Vagina (tissue), 2 donors: ENCODE measurements at places on chromosomes 1 and 21. TPM values are rescaled to one million over a fixed set of nuclear protein-coding genes. Genes with fewer than 3 reads are reported as not detected.

DNA sequence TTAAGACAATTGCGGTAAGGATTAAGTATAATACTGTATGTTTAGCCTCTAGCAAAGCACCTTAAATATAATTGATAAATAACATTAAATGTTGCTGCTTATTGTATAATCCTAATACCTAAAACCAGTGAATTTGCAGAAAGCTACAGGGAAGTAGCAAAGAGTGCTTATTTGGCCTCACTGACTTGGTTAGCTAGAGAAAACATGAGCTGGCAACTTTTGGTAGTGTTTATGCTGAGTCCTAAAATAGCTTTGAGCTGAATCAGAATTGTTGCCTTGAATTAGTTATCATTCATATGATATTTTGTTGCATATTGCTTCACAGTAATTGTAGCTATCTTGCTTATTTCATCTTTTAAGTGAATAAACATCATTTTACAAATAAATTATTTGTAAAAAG lies 3.5 kb downstream of the TRIM67 start:
- H3K27me3 ChIP-seq = peaks cover 19% of the 10 kb centered on the region
- no peak overlapping the region for H3K27ac ChIP-seq
- peaks cover 29% of the 10 kb centered on the region for H3K4me1 ChIP-seq
- no peak overlapping the region for H3K4me3 ChIP-seq
- DNase-seq = no peak
- H3K36me3 ChIP-seq = no peaks in the 10 kb centered on the region

The PRAMEF10 gene
- total RNA-seq = not detected

DNA sequence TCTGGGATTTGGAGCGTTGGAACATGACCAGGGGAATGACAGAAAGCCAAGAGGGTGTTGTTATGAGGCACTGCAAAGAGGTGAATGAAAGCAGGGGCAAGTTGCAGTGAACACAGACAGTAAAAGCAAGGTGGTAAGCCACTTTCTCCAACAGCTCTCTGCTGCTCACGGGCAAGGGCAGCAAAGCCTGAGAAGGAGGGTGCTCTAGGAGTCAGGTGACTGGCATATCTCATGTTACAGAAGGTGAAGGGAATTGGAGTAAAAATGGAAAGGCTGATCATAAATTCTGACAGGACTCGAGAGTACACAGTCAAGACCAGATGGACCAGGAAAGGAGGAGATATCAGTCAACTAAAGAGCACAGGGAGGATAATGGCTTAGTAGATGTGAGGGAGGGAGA lies 14.5 kb downstream of the VAV3 start:
- H3K36me3 ChIP-seq = no peaks in the 10 kb centered on the region
- H3K27me3 ChIP-seq = no peaks in the 10 kb centered on the region
- DNase-seq = no peak
- H3K4me3 ChIP-seq = no peak overlapping the region

- H3K4me3 ChIP-seq = no peak overlapping the region
- H3K4me1 ChIP-seq = no peaks in the 10 kb centered on the region
- H3K27ac ChIP-seq = no peak overlapping the region
- DNase-seq = no peak
Measured at GRCh38 chr21:43021756-43022600, 47.6 kb downstream of the PKNOX1 start.

The LAX1 gene
- 0.49 TPM for total RNA-seq

DNA sequence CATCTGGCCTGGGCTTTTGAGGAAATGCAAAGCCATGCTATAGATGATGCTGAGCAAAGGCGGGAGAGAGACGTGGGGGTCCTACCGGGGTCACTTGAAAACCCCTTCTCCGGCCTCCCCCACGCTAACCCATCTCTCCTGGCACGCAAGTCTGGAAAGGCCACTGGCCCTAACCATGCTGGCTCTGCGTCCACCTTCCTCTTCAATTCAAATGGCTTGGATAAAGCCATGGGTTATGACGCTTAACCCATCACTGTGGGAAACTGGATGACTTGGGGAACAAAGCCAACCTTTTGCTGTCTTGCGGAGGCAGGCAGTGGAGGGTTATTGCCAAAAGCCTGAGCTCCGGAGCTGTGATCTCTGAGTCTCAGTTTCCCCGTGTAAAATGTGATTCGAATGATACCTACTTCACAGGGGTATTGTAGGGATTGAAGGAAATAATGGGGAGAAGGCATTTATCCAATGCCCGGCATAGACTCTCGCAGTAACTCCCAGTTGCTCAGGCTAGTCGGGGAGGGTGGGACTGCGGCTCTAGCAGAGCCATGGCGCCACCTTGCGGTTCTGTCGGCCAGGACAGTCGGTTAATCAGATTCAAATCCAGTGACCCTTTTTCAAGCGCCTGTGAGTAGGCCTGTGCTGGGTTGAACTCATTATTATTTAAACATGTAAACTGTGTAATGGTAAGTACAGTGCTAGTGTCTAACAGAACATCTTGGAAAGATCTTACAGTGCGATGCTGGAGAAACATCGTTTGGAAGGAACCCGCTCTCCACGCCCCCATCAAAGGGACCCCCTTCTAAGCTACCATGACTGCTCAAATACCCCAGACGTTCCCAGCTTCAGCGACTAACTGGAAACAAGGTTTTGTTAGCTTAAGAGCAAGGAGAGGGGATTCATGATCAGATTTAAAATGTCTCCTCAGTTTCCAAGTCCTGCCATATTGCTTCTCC lies 20.3 kb downstream of the NEK2 start:
- no peak overlapping the region for H3K4me3 ChIP-seq
- H3K4me1 ChIP-seq = peaks cover 7% of the 10 kb centered on the region
- no peaks in the 10 kb centered on the region for H3K36me3 ChIP-seq
- H3K27me3 ChIP-seq = no peaks in the 10 kb centered on the region

The ALX3 gene
- not detected for total RNA-seq

The LEMD1 gene
- total RNA-seq = not detected

GRCh38 chr1:108199201-108199691 lies 897 bp downstream of the SLC25A24 start:
- H3K4me1 ChIP-seq = peaks cover 19% of the 10 kb centered on the region
- H3K27me3 ChIP-seq = no peaks in the 10 kb centered on the region
- H3K27ac ChIP-seq = peak overlapping the region; percentile 97
- no peak for DNase-seq
- no peaks in the 10 kb centered on the region for H3K36me3 ChIP-seq

GRCh38 chr1:221228594-221228993 lies 349.4 kb downstream of the HLX start:
- H3K4me1 ChIP-seq = peaks cover 9% of the 10 kb centered on the region
- H3K36me3 ChIP-seq = no peaks in the 10 kb centered on the region
- no peak for DNase-seq

- peaks cover 18% of the 10 kb centered on the region for H3K4me1 ChIP-seq
- no peak overlapping the region for H3K4me3 ChIP-seq
- no peaks in the 10 kb centered on the region for H3K36me3 ChIP-seq
- DNase-seq = no peak
- no peak overlapping the region for H3K27ac ChIP-seq
- H3K27me3 ChIP-seq = no peaks in the 10 kb centered on the region
Measured at GRCh38 chr1:9542430-9542829, 3.2 kb downstream of the SLC25A33 start.

- no peak overlapping the region for H3K27ac ChIP-seq
- no peak for DNase-seq
- H3K4me3 ChIP-seq = no peak overlapping the region
- no peaks in the 10 kb centered on the region for H3K27me3 ChIP-seq
- H3K4me1 ChIP-seq = no peaks in the 10 kb centered on the region
Measured at GRCh38 chr1:104592926-104593325, 843.2 kb downstream of the AMY1C start.

DNA sequence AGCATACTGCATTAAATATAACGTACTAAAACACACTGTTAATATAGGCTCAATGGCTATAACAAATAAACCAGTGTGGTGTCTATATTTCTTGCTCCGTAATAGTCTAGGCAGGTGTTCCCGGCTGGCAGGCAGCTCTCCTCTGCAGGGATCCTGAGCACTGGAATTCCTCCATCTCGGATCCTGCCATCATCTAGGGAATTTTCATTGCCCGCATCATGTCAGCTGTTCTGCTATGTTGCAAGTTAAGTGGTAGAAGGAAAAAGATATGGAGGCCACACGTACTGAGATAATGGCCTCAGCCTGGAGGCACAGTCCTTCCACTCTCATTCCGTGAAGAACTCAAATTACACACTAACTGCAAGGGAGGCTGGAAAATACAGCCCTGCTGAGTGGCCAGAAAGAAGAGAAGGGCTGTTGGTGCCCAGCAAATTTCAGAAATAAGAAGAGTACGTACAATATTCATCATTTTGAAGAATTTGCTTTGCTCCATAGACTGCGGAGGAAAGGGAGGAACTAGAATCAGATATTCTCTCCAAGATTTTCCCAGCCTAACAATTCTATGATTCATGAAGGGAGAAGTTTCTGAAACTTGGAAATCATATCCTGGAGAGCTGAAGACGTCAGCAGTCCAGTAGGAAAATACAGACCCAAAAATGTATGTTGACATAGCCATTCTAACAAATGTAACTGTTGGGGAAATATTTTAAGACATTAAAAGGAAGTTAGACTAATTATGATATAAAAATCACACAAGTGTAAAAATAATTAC lies 263.3 kb downstream of the MRPL39 start:
- no peak overlapping the region for H3K27ac ChIP-seq
- H3K36me3 ChIP-seq = no peaks in the 10 kb centered on the region
- no peaks in the 10 kb centered on the region for H3K4me1 ChIP-seq
- H3K4me3 ChIP-seq = no peak overlapping the region
- H3K27me3 ChIP-seq = no peaks in the 10 kb centered on the region

GRCh38 chr1:227174164-227174563 lies 144.1 kb downstream of the CDC42BPA start:
- no peaks in the 10 kb centered on the region for H3K36me3 ChIP-seq
- no peak overlapping the region for H3K4me3 ChIP-seq
- H3K27me3 ChIP-seq = no peaks in the 10 kb centered on the region
- H3K4me1 ChIP-seq = no peaks in the 10 kb centered on the region
- H3K27ac ChIP-seq = no peak overlapping the region

- H3K4me3 ChIP-seq = no peak overlapping the region
- no peaks in the 10 kb centered on the region for H3K36me3 ChIP-seq
- no peak for DNase-seq
- no peaks in the 10 kb centered on the region for H3K27me3 ChIP-seq
- no peaks in the 10 kb centered on the region for H3K4me1 ChIP-seq
- H3K27ac ChIP-seq = no peak overlapping the region
Measured at GRCh38 chr21:19921211-19921610, 1077.0 kb upstream of the NCAM2 start.

- no peak overlapping the region for H3K4me3 ChIP-seq
- no peak for DNase-seq
- H3K36me3 ChIP-seq = no peaks in the 10 kb centered on the region
- H3K27me3 ChIP-seq = no peaks in the 10 kb centered on the region
Measured at GRCh38 chr1:156386949-156387869, 18.2 kb downstream of the RHBG start.

GRCh38 chr21:27567381-27567780 lies 600.5 kb upstream of the ADAMTS5 start:
- no peak overlapping the region for H3K4me3 ChIP-seq
- no peaks in the 10 kb centered on the region for H3K36me3 ChIP-seq
- H3K27ac ChIP-seq = no peak overlapping the region
- no peaks in the 10 kb centered on the region for H3K27me3 ChIP-seq
- H3K4me1 ChIP-seq = no peaks in the 10 kb centered on the region
- DNase-seq = no peak

DNA sequence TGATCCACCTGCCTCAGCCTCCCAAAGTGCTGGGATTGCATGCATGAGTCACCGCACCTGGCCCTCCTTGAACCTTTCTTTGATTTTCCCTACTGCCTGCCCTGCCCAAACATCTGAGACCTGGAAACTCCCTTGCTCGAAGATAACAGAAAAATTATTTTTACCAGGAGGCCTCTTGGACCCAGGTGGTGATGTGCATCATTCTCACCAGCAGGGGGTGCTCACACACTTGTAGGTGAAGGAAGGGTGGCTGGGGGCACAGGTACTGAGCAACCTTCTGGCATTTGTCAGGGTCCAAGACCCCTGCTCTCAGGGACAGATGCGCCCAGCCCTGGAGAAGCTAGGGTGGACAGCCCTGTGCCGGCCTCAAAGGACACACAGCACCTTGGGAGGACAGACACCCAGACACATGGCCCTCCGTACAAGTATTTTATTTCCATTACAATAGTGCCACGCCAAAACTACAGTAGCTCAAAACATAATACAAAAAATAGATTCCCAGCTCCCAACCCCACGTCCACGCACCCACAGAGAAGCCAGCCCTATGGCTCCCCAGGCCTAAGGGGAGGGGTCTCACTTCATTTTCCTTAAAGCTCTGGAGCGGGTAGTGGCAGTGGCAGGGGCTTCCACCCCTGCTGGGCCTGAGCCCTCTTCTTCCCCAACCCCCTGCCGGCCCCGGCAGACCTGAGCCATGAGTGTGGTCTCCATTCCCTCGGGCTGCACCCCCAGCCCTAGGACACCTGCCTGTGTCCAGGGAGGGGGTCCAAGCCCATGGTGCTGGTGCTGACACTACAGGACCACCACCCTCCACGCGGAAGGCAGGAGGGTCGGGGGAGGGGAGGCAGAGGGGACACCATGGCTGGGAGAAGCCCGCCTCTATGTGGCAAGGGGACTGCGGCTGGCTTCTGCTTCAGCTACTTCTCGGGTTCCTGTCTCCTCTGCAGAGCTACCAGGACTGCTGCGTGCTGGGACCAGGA lies 40.4 kb upstream of the EIF4G3 start:
- peaks cover 38% of the 10 kb centered on the region for H3K36me3 ChIP-seq
- no peaks in the 10 kb centered on the region for H3K27me3 ChIP-seq
- DNase-seq = no peak
- no peaks in the 10 kb centered on the region for H3K4me1 ChIP-seq

- H3K4me1 ChIP-seq = peaks cover 8% of the 10 kb centered on the region
- peak overlapping the region; percentile 43 for H3K27ac ChIP-seq
- DNase-seq = no peak
- H3K36me3 ChIP-seq = no peaks in the 10 kb centered on the region
- H3K4me3 ChIP-seq = no peak overlapping the region
- no peaks in the 10 kb centered on the region for H3K27me3 ChIP-seq
Measured at GRCh38 chr1:77538956-77539518, 143.4 kb downstream of the ZZZ3 start.

The OR6K3 gene
- not detected for total RNA-seq

The ATP8B2 gene
- total RNA-seq = 65.1 TPM

DNA sequence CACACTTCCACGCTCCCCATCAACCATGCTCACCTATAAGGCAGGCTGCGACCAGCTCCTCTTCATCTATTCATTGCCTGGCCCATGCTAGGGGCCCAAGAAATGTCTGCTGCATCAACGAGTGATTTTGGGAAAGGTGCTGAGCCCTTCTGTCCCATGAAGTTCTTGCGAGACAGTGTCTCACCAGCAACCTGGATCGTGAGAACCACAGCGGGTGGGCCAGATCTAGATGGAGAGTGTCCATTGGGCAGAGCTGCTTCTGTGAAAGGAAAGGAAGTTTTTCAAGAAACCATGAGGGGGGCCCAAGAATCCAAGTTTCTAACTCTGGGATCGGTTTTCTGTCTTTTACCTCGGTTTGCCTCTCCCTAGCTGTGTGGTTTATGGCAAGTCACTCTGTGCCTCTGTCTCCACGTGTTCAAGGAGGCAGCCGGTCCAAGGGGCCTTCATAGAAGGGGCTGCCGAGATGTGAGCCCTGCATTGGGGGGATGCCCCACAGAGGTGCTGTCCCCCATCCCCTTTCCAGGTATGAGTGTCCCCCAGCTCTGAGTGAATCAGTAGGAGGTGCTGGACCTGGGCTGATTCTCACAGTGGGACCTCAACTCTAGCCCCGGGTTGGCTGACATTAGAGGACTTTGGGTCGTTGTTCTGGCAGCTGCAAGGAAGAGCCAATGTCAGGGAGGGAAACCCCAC lies 8.3 kb upstream of the PADI1 start:
- H3K27ac ChIP-seq = no peak overlapping the region
- no peaks in the 10 kb centered on the region for H3K27me3 ChIP-seq
- H3K36me3 ChIP-seq = no peaks in the 10 kb centered on the region
